ENCODE measurements at places on chromosomes 2 and 18.

DNA sequence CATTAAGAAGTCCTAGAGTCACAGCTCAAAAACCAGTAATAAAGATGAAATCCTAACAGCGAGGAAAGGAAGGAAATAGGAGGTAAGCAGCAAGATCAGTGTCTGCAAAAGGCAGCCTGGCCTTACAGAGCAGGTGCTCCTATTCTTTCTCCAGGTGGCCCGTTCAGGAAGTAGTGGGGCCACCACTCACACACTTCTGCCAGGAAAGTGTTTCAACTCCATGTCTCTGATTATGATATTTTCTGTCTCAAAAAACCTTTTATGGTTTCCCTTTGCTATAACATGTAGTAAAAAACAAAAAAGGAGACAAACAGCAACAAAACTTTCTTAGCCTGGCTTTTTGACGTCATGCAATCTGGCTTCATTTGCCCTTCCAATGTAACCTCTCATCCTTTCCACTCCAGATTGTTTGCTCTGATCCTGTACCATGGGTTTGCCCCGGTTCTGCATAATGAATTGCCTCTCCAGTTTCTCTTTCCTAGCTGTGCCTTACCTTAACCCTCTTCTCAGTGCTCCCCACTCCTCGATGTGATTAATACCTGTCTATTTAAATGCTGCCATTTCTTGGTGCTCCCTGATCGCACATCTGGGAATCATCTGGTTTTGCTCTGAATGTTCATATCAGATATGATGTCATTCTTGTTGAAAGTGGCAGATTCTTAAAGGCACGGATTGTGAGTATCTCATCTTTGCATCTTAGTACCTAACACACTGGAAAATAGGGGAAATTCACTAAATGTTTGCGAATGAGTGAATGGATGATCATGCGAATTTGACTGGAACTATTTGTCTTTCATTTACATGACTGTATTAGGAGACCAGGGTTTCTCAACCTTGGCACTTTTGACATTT is 50.6 kb upstream of the PTPRM start:
- no peak for DNase-seq

- peak; percentile 5 for DNase-seq
These were observed 1.3 kb upstream of the TBC1D8 start for GRCh38 chr2:101152272-101153076.

GRCh38 chr2:197191177-197191939 is 119.2 kb downstream of the ANKRD44 start:
- no peak for DNase-seq

DNA sequence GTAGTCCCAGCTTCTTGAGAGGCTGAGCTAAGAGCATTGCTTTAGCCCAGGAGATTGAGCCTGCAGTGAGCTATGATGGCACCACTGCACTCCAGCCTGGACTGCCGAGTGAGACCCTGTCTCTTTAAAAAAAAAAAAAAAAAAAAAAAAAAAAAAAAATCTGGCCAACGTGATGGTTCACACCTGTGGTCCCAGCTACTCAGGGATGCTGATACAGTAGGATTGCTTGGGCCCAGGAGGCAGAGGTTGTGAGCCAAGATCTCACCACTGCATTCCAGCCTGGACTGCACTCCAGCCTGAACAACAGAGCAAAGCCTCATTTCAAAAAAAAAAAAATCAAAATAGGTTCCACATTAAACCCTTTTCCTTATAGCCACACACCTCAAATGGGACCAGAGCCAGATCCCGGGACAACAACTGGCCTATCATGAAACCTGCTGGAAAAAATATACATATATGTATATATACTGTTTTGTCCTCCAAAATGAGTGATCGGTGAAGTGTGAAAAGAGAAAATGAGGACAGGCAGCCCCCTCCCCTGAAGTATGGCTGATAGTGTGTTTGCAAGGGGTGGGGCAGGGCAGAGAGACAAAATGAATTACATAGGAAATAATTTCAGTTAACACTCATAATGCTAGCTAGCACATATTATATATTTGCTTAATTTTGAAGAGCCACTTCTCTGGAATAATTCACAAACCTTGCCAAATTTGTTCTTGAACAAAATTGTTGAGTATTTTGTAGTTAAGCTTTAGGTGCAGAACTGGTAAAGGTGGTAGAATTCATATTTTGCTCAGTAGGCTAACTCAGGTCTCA is 22.9 kb downstream of the MAPRE2 start:
- DNase-seq, result no peak

GRCh38 chr18:48263914-48264902 is 145.0 kb downstream of the ZBTB7C start:
- DNase-seq, result no peak

DNA sequence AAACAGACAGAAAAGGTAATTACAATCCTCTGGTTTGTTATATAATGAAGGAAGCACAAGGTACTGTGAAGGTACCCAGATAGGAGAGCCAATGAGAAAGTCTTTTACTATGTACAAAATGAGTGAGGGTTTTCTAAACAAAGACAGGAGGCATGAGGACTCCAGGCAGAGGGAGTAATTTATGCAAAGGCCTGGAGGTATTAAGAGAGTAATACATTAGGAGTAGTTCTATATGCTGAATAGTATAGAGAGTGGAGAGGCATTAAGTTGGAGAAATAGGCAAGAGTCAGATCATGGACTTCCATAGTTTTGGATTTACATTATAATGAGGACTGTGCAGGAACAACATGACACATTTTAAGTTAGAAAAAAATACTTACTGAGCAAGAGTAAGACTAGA is 216.0 kb downstream of the SCG2 start:
- no peak for DNase-seq

DNA sequence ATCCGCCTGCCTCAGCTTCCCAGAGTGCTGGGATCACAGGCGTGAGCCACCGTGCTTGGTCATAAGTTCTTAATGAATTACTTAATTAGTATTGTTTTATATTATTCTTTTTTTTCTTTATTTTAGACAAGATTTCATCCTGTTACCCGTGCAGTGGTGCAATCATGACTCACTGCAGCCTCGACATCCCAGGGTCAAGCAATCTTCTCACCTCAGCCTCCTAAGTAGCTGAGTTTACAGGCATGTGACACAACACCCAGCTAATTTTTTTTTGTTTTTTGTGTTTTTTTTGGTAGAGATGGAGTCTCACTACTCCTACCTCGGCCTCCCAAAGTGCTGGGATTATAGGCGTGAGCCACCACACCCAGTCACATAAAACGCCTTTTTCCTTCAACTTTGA is 17.3 kb downstream of the C2orf42 start:
- DNase-seq, result no peak

DNA sequence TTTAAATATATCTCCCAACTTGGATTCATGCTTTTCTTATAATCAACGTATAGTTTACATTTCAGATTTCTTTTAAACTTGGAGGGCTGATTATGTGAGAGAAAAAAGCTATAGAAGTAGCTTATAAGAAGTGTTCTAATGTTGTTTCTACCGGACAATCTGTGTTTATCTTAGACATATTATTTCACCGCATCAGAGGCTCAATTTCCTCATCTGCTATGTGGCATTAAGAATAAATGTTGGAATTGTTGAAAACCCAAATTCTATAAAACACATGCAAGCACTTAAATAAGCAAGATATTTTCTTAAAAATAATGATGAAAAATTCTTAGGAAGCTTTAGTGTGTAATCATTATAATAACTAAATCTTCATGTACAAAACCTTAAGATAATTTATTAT is 407.9 kb downstream of the HRH4 start:
- no peak for DNase-seq

GRCh38 chr2:132844585-132844984 is 174.6 kb upstream of the LYPD1 start:
- no peak for DNase-seq

DNA sequence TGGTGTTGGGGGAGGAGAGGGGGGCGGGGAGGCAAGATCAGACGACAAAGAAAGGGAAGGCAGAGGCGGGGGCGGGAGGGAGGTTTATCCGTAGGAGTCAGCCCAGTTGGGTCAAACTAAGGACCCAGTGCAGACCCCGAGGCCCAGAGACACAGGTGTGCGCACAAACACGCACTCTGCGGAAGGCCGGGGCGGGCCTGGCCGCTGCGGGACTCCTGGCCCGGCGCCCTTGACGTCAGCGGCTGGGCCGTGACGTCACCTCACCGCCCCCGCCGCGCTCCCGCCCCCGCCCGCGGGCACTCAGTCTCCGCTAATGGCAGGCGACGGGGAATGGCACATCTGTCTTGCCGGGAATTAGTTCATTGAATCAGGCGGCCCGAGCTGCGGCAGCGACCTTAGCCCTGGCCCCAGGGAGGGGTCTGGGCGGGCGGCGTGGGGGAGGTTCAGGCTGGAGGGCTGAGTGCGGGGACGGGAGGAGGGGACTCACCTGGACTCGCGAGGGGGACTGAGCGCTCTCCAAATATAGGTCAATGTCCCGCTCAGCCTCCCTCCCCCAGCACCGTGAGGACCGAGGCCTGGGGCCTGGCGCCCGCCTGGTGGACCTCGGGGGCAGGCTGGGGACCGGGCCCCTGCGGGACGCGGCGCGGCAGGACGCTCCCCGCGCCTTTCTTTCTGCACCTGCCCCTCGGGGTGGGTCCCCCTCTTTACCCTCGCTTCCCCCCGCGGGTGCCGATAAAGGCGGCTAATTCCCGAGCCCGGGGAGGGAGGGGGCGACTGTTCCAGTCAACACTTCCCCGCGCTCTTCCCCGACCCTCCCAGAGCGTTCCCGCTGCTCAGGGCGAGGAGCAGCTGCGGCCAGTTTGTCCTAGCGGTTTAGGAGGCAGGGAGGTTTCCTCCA is 15.5 kb upstream of the ECEL1 start:
- peak; percentile 45 for DNase-seq

Measured in activated CD4-positive, alpha-beta T cell treated with anti-CD3 and anti-CD28 coated beads, Interleukin-2, amount 50 U/mL, for 48 hours (primary cell).